Cardiac septum (tissue), 1 donor: ENCODE measurements at places on chromosomes 16 and 17.

DNA sequence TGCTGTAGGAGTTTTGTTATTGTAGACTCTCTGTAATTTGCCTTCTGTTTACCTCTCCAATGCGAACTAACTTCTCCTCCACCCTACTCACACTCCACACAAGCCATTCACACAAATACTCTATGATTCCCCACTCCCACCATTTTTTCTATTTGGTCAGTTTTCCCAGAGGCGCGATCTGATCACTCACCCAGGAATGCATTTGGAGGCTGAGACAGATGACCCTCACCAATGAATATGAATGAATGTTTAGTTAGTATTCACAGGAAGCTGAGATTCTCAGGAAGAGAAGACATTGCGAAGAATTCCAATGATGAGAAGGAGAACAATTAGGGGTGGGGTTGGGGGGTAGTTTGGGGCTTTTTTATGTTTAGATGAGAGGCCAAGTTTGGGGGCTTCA, 10.5 kb upstream of the ANKFN1 start:
- no peak for DNase-seq

GRCh38 chr16:23852794-23853562, 17.2 kb downstream of the PRKCB start:
- no peak for DNase-seq

DNA sequence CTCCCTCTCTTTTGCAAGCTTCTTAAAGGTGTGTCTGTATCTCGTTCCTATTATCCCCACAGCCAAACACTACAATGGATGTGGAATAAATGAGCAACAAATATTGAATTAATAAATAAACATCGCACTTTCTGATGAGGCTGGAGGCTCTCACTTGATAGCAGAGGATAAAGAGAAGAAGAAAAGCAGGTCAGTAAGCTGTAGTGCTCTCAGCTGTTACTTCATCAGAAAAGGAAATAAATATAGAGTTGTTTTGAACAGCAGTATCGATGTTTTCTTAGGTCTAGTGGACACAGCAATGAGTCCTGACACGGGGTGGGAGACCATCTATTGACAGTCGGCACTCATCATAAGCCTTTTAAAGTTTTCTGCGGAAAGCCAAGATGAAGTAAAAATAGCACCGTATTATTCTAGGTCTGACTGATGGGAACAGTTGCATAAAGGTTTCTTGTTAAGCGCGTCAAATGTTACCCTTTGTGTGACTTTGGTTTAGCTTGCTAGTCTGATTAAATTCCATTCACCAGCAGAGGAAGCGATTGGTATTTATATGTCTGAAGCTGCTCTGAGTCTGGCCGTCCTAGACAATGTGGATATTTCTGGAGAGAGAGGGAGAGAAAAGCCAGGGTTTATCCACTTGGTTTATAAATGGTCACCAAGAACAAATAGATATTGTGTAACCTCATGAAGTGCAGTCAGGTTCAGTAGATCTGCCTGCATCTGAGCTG, 646.1 kb downstream of the CDH11 start:
- no peak for DNase-seq

DNA sequence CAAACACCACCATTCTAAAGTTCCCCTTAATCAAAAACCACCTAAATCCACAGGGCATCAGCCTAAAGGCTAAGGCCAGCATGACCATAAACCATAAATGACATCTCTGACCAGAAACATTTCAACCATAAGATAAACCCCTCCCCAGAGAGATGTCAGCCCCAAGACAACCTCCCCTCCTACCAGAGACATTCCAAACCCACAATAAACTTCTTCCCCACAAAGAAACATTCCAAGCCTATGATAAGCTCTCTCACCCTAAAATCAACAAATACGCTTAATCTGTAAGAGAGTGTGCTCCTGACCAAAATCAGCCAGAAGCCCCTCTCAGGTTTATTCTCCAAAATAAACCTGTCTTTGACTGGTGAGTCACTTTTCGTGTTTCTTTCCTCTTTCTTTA, 54.8 kb downstream of the SLFN5 start:
- DNase-seq = no peak

- DNase-seq = no peak
These were observed 140.8 kb upstream of the CDH5 start for GRCh38 chr16:66225696-66226095.

DNA sequence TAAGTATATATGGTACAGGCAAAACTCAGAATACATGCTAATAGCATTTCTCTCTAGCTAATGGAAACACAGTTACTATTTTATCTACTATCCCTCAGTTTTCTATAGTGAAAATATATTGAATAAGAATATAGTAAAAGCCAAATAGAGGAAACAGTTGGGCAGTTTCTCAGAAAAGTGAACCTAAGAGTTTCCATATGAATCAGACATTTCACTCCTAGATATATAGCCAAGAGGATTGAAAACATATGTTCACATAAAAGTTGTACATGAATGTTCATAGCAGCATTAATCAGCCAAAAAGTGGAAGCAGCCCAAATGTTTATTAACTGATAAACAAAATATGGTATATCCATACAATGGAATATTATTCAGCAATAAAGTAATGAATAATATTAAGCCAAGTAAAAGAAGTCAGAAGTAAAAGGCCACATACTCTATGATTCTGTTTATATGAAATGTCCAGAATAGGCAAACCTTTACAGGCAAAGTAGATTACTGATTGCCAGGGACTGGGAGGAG, 134.6 kb downstream of the CYB561 start:
- no peak for DNase-seq

GRCh38 chr17:82921426-82921825, 81.6 kb upstream of the ZNF750 start:
- no peak for DNase-seq

DNA sequence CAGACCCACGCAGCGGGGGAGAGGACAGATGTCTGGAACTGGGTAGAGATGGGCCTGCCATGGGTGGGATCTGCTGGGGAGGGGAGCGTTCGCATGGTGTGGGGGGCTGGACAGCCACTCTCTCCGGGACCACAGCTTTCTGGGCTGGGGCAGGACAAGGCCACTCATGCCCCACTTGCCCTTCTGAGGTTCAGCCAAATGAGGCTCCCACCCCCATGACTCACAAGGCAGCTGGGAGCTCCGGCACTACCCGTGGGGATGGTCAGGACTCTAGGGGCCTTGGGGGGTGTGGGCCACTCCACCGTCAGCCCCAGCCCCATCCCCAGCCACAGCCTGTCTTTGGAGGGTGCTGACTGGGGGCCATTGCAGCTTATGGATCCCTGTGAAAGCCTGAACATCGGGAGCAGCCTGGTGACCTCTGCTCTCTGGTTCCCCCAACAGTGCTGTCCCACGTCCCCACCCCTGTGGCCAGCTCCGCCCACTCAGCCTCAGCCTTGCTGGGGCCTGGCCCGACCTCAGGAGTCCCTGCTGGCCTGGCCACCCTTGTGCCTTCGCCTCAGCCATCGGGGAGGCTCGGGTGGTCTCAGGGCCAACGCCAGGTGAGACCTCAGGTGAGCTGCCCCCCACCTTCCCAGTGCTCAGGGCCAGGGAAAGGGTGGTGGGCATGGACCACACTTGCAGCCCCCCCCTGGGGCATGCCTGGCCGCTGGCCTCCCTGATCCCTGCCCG, 4.7 kb upstream of the CDH15 start:
- DNase-seq = no peak

DNA sequence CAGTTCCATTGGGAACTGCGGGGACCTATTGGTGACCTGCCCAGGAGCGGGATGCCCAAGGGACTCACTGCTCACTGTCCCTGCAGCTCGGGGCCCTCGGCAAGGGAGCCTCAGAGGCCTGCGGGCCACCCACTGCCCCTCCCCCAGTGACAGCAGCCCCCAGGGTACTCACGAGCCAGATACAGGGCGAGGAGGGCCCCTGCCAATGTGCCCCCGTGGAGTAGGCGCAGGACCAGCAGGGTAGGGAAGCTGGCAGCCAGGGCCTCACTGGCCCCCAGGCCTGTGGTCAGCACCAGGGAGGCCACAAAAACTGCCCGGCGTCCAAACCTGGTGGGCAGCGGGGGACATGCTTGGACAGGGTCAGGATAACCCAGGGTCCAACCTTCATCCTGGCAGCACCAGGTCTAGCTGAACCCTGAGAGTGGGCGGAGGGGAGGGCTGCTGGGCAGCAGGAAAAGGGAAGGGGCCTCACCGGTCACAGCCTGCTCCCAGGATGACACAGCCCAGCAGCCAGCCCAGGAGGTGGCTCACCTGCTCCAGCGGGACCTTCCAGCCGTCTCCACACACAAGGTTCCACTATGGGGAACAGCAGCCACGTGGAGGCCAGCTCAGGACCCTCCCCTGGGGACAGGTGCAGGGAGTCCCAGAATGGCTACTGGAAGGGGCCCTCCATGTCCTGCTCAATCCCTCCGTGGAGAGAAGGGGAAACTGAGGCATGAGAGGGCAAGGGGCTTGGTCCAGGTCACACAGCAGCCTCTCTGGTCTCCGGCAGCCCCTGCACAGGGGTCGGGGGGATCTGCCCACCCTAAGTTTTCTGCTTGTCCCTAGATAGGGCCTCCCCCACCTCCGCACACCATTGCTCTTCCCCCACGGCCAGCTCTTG, 855 bp downstream of the SLC22A31 start:
- no peak for DNase-seq
